Hepatic stellate cell (primary cell): ENCODE measurements at places on chromosomes 2 and 18.
A peak's percentile ranks its signal among the peaks of the same experiment; 100 is the strongest.

DNA sequence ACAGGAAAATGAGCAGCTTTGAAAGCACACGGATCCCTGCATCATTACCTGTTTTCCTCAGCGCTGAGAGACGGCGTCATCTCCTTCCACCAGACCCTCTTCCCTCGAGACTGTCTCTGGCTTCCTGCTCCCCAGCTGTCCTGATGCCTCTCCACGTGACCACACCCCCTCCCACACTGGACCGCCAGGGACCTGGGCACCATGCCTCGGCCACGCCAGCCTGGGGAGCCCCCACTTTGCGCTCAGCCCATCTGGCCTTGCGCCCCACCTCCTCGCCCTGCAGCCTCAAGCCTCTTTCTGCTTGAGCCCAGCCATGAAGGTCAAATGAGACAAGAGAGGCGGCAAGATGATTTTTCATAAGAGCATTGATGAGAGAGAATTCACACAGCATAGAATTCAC, 66.0 kb upstream of the ACKR3 start:
- no peak for DNase-seq

DNA sequence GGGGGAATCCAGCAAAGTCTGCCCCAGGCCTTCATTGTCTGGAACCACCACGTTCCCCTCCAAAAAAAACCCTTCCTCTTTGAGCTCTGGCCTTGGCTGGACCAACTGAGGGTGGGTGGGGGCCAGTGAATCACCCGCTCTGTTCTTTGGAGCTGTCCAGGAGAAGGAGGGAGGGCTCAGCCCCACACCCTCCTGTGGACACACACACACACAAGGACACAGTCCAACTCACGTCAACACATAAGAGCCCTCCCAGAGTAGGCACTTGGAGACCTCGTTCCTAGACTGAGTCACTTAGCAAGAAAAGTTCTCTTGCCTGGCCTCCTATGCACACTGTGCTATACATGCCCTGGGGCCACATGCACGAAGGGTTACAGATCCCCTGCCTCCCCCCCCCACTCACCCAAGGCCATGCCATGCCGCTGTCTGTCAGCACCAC, 1.2 kb upstream of the TNS1 start:
- no peak for DNase-seq

DNA sequence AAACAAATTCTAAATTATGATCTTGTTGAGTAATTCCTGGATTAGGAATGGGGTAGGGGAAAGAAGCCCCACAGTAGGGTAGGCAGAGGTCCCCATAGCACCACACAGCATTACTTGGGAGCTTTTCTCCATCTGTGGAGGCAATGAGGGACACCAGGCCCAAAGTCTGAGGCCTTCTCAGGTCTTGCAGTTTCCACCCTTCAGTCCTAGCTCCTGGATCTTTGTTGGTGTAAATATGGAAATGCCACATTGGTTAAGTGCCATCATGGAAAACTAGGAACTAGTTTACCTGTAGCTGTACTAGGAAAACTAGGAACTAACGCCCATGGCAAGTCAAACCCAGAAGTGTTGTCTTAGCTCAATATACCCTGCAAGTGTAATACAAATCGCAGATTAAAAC, 113.3 kb upstream of the DAPL1 start:
- no peak for DNase-seq

GRCh38 chr2:32064021-32064601, 755 bp downstream of the SPAST start:
- DNase-seq = peak; percentile 14

GRCh38 chr2:162258686-162259085, 15.4 kb upstream of the FAP start:
- no peak for DNase-seq

DNA sequence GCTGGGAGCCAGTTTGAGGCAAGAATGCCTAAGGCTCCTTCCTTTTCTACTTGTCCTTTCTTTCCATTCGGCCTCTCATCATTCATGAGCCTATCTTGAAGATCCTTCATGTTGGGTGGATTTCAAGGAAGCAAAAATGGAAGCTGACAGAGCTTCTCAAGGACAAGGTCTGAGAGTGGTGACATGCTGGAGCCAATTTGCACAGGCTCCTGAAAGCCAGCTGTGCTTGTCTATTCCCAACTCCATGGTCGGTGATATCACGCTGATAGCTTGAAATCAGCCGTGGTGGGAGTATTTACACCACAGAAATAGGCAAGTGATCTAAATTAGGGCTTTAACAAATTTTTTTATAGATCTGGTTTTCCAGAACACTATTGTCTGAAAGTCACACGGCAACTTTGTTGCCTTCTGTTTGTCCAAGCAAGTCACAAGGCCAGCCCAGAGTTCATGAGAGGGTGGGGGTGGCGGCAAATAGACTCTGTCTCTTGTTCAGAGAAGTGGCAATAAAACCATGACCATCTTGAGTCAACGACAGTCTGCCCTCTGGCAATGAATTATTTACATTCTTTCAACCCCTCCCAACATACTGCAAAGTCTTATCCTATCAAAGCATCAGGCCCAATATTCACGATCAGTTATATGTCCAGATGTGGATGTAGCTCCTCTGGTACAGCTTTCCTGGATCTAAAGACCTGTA, 49.9 kb upstream of the SLC35F5 start:
- no peak for DNase-seq

DNA sequence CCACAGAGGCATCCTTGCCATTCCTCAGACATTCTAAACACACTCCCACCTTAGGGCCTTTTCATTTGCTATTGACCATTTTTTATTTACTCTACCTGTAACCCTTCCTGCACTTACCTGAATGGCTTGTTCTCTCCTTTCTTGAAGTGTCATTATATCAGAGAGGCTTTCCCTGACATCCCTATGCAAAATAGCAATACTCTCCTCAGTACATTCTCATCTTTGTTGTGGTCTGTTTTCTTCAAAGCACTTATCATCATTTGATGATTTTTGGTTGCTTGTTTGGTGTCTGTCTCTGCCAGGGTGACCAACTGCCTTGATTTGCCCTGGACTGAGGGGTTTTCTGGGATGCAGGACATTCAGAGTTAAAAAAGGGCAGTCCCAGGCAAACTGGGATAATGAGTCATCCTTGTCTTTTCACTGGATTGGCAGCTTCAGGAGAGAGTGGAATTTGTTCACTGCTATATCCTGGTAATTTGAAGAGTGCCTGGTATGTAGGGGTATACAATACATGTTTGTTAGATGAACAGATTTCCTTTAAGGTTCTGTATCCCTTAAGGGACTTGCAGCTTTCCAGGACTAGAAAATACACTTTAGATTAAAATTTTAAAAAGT, 102.4 kb downstream of the BABAM2 start:
- peak; percentile 31 for DNase-seq

GRCh38 chr18:31901063-31901462, 41.9 kb downstream of the TRAPPC8 start:
- no peak for DNase-seq

DNA sequence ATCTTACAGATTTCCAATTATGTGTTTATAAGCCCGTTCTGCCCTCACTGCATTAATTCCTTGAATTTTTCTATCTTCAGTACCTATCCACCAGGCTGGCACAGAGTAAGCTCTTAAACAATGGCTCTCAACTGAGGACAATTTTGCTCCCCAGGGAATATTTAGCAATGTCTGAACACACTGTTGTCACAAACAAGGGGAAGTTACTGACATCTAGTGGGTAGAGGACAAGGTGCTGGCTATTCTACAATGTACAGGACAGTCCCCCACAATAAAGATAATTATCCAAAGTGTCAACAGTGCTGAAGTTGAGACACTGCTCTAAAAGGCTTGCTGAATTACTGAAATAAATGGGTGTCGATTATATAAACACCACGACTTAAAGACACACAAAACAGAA, 5.0 kb downstream of the NDUFS1 start:
- no peak for DNase-seq

DNA sequence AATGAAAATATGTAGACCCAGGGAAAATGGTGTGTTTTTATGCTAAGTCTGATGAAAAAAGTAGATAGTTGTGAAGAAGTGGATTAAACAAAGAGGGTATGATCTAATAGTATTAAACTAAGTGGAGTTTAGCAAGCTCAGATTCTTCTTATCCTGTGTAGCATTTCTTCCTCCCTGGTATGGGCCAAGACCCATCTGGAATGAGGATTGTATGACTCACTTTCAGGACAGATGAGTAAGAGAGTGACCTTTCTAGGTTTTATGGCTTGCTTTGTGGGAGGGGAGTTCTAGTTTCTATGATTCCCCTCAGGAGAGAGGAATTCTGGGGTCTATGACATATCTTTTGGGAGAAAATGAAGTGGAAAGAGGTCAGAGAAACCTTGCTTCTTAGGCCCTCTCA, 550.1 kb downstream of the SPAG16 start:
- no peak for DNase-seq

DNA sequence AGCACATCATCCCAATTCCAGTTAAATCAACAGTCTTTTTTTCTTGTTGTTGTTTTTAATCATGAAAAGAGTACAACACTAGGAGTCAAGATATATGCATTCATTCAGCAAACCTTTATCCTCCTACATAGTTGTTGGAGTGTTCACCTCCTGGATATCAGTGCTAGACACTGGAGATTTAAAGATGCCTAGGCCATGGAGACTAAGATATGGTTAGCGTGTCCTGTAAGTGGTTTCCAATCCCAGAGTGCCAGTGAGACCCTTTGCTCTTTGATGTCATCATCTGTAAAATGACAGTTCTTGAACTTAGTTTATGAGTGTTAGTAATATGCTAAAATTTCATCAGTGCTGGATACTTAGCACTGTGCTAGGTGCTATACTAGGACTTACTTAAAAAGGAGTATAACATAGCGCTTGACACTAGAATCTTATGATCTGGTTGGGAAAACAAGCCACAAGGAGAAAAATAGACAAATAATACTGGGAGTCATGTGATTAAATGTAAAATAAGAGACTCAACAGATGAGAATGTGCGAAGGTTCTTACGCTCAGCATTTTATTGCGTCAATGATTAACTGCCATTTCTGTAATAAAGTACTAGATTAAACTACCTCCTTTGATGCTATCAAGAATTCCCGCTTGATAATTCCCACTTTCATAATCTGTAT, 31.5 kb downstream of the BABAM2 start:
- DNase-seq = no peak

GRCh38 chr2:9095690-9096089, 92.2 kb upstream of the MBOAT2 start:
- DNase-seq = peak; percentile 68

- DNase-seq = no peak
Observed at GRCh38 chr2:28640260-28640907, 111.2 kb upstream of the PPP1CB start.

- DNase-seq = no peak
Observed at GRCh38 chr2:28403370-28403956, 10.8 kb downstream of the FOSL2 start.

- DNase-seq = no peak
Observed at GRCh38 chr2:3040496-3041140, 337.0 kb downstream of the EIPR1 start.

DNA sequence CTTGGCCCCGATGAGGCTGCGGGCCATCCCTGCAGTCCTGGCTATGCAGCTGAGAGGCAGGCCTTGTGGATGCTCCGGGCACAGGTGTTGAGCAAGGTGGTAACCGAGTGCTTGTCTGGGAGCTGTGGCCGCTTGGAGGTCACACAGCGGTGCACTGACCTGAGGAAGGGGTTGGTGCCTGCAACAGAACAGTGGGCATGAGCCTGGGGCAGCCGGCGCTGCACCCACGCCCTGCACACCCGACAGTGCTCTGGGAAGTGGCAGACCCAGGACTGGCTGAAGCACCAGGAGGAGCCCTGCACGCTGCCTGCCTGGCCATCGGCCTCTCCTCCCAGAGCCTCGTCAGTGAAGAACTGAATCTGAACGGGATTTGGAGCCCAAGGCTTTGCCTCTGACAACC, 8.2 kb upstream of the POTEE start:
- no peak for DNase-seq

DNA sequence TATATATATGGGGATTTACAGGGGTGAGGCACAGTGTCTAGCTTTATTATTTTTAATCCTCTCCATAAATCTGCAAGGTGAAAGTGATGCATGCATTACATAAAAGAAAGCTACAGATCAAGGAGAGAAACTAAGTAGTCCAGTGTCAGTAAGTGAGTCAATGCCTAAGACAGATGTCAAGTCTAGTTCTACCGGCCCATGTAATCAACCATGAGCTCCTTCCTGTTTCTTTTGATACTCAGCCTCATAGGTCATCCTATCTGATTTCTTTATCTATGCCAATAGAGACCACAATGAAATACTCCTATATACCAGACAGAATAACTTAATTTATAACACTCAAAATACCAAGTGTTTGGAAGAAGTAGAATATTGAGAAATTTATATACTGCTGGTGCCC, 20.2 kb upstream of the GYPC start:
- no peak for DNase-seq
